ENCODE measurements at places on chromosomes 2 and 18.

DNA sequence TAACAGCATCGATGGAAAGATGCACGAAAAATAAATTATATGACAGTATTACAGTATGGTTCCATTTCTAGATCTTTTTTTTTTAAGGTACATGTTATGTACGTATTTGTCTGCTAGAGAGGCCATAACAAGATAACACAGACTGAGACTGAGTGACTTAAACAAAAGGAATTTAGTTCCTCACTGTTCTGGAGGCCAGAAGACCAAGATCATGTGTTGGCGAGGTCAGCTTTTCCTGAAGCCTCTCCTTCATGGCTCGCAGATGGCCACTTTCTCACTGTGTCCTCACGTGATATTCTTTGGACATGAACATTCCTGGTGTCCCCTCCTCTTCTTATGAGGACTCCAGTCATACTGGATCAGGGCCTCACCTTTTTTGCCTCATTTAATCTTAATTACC, 177.4 kb downstream of the CAPN13 start:
- no peak for DNase-seq

- no peak for DNase-seq
Observed at GRCh38 chr2:71613953-71614925, 160.9 kb downstream of the DYSF start.

DNA sequence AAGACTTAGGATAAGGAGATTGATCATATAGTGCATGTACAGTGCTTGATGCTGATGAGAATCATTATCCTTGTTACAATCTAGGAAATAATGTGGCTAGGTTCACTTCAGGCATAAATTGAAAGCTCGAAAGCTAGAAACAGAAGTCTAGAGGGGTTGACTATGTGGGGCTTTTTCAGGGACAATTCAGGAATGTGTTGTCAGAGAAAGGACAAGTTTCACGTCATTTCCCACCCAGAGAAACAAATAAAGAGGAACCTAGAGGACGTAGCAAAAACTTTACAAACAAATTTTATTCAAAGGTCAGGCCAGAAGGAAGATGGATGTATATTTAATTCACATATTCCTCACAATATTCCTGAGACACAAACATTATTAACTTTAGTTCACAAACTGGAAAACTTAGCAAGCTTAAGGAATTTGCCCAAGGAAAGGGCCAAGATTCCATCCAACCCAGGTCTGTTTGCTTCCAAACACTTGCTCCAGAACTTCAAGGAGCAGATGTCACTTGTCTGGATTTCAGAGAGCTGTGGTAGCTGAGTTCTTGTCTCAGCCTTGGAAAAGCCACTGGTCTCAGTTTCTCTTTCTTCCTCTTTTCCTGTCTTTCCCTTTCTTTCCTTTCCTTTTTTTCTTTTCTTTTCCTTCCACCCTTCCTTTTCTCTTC, 7.4 kb downstream of the CYRIA start:
- DNase-seq = no peak

- no peak for DNase-seq
Observed at GRCh38 chr18:37465958-37466357, 99.6 kb downstream of the CELF4 start.

DNA sequence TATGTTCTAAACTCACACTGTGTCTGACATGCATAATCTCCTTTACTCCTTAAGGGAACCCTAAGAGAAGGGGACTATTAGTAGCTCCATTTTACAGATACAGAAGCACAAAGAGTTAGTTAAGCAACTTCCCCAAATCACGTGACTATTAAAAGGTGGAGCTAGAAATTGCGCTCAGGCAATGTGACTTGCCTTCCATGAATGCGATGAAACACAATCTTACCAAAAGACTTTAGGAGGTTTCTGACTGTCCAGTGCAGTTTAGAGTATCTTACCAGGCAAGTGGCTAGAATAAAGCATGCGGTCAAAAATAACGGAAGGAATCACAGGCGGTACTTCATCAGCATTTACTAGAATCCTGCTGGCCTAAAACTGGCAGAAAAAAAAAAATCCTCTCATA, 70.4 kb downstream of the ZNF521 start:
- DNase-seq = no peak
